Caco-2 (cell line): ENCODE measurements at places on chromosomes 5 and 9. TPM values are rescaled to one million over a fixed set of nuclear protein-coding genes. Genes with fewer than 3 reads are reported as not detected.

DNA sequence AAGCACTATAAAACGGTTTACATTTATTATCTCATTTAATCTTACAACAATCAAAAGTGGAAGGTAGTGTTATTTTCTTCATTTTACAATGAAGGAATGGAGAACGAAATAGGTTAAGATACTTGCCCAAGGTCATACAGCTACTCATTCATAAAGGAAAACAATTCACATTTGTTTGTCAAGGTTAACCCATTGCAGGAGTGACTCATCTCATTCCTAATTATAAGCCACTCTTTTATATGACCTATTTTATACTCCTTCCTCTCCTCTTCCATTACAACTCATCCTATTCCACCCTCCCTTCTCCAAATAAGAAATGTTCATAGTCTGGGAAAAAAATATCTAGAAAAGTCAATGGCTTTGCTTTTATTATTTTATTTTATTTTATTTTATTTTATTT is 29.6 kb downstream of the CRHBP start:
- no peaks in the 10 kb centered on the region for H3K36me3 ChIP-seq
- H3K4me1 ChIP-seq, result no peaks in the 10 kb centered on the region; the same call in 1 of the 2 replicates

The ATG12 gene
- total RNA-seq, result 46.8 and 47.5 TPM in 2 replicates

DNA sequence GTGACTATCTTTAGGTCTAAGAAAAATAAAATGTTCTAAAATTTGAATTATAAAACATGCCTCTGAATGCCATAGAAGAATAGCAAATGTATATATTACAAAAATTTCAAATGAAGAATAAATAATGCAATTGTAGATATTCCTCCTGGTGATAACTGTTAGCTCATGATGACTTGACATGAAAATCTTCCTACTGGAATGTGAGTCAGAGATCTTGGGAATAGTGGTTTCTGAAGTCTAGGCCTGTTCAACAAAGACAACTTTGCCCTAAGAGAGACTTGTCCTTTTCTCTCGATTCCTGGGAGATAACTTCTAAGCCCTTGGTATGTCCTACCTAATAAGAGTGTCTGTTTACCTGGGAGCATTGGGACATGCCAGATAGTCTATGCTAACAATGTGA is 746.3 kb upstream of the RIOK2 start:
- no peaks in the 10 kb centered on the region for H3K4me1 ChIP-seq
- no peaks in the 10 kb centered on the region for H3K36me3 ChIP-seq
- DNase-seq, result no peak
- H3K27ac ChIP-seq, result no peak overlapping the region
- no peak overlapping the region for H3K4me3 ChIP-seq

The EGFLAM gene
- not detected in 2 replicates for total RNA-seq

DNA sequence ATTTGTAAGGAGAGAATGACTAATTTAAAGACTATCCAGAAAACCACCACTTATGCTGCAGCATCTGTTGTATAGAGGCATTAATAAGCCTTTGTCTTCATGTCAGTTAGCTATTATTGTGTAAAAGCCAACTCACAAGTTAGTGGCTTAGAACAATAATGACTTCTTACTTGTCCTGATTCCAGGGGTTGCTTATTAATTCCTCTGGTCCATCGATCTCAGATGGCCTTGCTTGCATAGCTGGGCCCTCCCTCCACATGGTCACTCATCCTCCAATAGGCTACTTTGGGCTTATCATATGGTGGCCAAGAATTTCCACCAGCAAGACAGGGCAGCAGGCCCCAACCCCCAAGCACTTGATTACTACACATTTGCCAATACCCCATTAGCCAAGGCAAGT is 44.5 kb upstream of the STK32A start:
- no peak for DNase-seq
- no peaks in the 10 kb centered on the region for H3K36me3 ChIP-seq
- no peak overlapping the region for H3K4me3 ChIP-seq
- H3K27me3 ChIP-seq, result no peaks in the 10 kb centered on the region

The CDKN2A gene
- 46.6 and 48.0 TPM in 2 replicates for total RNA-seq

GRCh38 chr9:130692321-130692720 is 1.3 kb upstream of the EXOSC2 start:
- H3K4me1 ChIP-seq, result peaks cover 10% of the 10 kb centered on the region
- no peak overlapping the region for H3K4me3 ChIP-seq
- no peaks in the 10 kb centered on the region for H3K27me3 ChIP-seq
- DNase-seq, result peak; percentile 29
- H3K36me3 ChIP-seq, result no peaks in the 10 kb centered on the region
- no peak overlapping the region for H3K27ac ChIP-seq

The WHRN gene
- 1.4 and 1.6 TPM in 2 replicates for total RNA-seq

DNA sequence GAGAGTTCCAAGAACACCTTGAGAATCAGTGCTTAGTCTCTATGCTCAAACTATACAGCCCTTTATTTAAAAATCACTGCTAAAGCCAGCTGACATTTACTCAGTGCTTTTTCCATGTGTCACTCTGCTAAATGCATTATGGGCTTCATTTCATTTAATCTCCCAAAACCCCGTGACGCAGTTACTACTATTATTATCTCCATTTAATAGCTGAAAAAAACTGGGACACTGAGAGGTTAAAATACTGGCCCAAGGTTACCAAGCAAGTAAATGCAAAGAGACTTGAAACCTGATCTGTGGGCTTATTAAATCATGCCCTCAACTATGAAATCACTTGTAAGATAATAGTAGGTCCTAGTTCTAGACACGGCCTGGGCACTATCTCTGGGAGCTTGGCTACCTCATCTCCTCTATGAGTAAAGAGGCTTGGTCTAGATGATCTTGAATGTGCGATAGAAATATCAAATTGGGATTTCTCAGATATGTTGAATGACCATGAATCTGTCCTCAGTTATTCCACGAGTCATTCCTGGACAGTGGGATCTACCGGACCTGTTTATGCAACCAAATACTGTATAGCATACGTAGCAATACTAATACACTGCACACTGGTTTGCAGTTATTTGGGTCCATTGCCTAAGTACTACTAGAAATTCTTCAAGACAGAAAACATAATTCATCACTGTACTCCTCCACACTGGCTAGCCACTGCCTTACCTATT is 32.3 kb downstream of the MARCHF11 start:
- no peaks in the 10 kb centered on the region for H3K27me3 ChIP-seq
- no peak for DNase-seq
- H3K4me3 ChIP-seq, result no peak overlapping the region
- H3K36me3 ChIP-seq, result no peaks in the 10 kb centered on the region
- H3K4me1 ChIP-seq, result no peaks in the 10 kb centered on the region

- no peak overlapping the region for H3K27ac ChIP-seq
- H3K27me3 ChIP-seq, result no peaks in the 10 kb centered on the region
- DNase-seq, result no peak
- no peaks in the 10 kb centered on the region for H3K36me3 ChIP-seq
- no peak overlapping the region for H3K4me3 ChIP-seq
- no peaks in the 10 kb centered on the region for H3K4me1 ChIP-seq
Observed at GRCh38 chr9:122112238-122112637, 19.1 kb upstream of the TTLL11 start.

The ARHGEF37 gene
- total RNA-seq, result 0.70 and 0.86 TPM in 2 replicates

- no peaks in the 10 kb centered on the region for H3K4me1 ChIP-seq
- no peak for DNase-seq
- no peak overlapping the region for H3K27ac ChIP-seq
- H3K36me3 ChIP-seq, result no peaks in the 10 kb centered on the region
- H3K4me3 ChIP-seq, result no peak overlapping the region
Observed at GRCh38 chr5:32687499-32687831, 23.7 kb upstream of the NPR3 start.

The AGTPBP1 gene
- total RNA-seq, result 10.9 and 14.0 TPM in 2 replicates

GRCh38 chr5:5018578-5018970 is 121.6 kb upstream of the ADAMTS16 start:
- no peak overlapping the region for H3K27ac ChIP-seq
- no peak overlapping the region for H3K4me3 ChIP-seq

- H3K4me1 ChIP-seq, result peaks cover 7% of the 10 kb centered on the region
- DNase-seq, result no peak
- H3K4me3 ChIP-seq, result no peak overlapping the region
- H3K36me3 ChIP-seq, result no peaks in the 10 kb centered on the region
- no peaks in the 10 kb centered on the region for H3K27me3 ChIP-seq
Observed at GRCh38 chr9:127539982-127540663, 72.0 kb upstream of the STXBP1 start.

GRCh38 chr5:159658266-159658925 is 257.9 kb upstream of the ADRA1B start:
- no peaks in the 10 kb centered on the region for H3K36me3 ChIP-seq
- H3K27me3 ChIP-seq, result no peaks in the 10 kb centered on the region
- no peak for DNase-seq
- H3K27ac ChIP-seq, result no peak overlapping the region

The CCDC192 gene
- not detected in 2 replicates for total RNA-seq

The SHC3 gene
- 0.19 and 0.20 TPM in 2 replicates for total RNA-seq

- H3K36me3 ChIP-seq, result no peaks in the 10 kb centered on the region
- no peak for DNase-seq
- H3K27me3 ChIP-seq, result no peaks in the 10 kb centered on the region
- H3K27ac ChIP-seq, result no peak overlapping the region
- H3K4me1 ChIP-seq, result no peaks in the 10 kb centered on the region
Observed at GRCh38 chr9:17472126-17472525, 106.7 kb upstream of the SH3GL2 start.

The TMEM203 gene
- 36.9 and 38.4 TPM in 2 replicates for total RNA-seq

GRCh38 chr9:134165357-134166315 is 1.3 kb upstream of the RNU6ATAC start:
- DNase-seq, result peak; percentile 43
- no peaks in the 10 kb centered on the region for H3K27me3 ChIP-seq
- no peaks in the 10 kb centered on the region for H3K4me1 ChIP-seq
- H3K36me3 ChIP-seq, result no peaks in the 10 kb centered on the region; the same call in 1 of the 2 replicates
- H3K4me3 ChIP-seq, result no peak overlapping the region

GRCh38 chr9:96122751-96123150 is 179.2 kb downstream of the HSD17B3 start:
- H3K4me3 ChIP-seq, result no peak overlapping the region
- H3K36me3 ChIP-seq, result no peaks in the 10 kb centered on the region
- no peak for DNase-seq
- no peaks in the 10 kb centered on the region for H3K4me1 ChIP-seq
- H3K27me3 ChIP-seq, result no peaks in the 10 kb centered on the region

DNA sequence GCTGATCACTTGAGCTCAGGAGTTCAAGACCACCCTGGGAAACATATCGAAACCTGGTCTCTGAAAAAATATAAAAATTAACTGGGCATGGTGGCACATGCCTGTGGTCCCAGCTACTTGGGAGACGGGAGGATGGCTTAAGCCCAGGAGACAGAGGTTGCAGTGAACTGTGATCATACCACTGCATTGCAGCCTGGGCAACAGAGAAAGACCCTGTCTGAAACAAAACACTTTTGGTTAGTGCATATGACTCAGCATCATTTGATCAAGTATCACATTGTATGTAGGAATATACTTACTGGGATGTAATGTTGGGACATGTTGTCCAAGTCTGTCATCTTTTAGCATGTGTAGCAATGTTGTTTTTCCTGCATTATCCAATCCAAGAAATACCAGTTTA is 12.0 kb downstream of the SAR1B start:
- no peak overlapping the region for H3K27ac ChIP-seq
- no peak for DNase-seq
- H3K4me1 ChIP-seq, result peaks cover 18% of the 10 kb centered on the region
- H3K36me3 ChIP-seq, result peaks cover 2% of the 10 kb centered on the region
- no peaks in the 10 kb centered on the region for H3K27me3 ChIP-seq

DNA sequence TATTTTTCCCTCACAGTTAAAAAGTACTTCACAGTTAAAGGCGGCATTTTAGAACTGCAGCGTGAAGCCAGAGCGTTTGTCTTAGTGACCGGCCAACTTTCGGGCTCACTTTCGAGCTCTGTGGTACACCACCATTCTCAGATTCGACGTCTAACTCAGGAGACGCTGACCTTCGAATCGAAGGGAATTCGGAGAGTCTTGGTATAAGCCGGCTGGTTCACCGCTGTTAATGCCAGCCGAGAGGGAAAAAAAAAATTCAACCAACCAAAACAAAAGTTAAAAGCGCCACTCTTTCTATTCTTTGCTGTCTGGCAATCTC is 544 bp upstream of the SNX24 start:
- no peaks in the 10 kb centered on the region for H3K36me3 ChIP-seq
- H3K4me1 ChIP-seq, result peaks cover 34% of the 10 kb centered on the region
- no peaks in the 10 kb centered on the region for H3K27me3 ChIP-seq
- peak overlapping the region; percentile 93 for H3K4me3 ChIP-seq

The NUTM2G gene
- total RNA-seq, result not detected in 2 replicates
